ENCODE measurements at places on chromosomes 6 and 20.

DNA sequence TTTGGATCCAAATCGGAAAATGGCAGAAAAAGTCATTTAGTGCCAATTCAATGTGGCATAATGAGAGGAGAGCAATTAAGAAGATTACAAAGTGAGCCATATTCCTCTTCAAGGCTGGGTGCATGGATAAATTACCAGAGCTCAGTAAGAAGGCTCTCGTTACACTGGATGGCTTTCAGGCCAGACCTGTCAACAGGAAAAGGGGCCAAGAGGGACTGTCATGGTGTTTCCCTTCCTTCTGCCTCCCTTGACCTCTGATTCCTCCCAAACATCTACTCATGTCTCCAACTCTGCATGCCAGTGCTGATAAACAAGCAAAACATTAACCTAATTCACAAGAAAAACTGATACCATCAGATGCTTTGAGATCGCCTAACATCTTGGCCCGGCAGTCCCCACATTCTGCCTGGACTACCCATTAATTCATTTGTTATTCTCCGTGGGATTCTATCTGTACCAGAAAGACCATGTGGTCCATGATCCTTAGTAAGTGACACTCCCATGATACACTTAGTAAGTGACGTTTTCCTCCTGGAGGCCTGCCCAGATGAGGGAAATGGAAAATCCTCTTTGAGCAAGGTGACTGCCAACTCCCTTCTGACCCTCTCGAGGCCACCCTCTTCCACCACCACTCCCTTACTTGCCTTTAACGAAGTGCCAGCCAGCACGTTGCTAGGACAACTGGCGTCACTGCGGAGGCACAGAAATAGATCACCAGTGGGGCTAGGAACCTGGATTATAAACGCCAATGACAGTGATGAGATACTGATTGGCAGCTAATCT is 239.2 kb downstream of the GMPR start:
- no peak for DNase-seq

- no peak for DNase-seq
Observed at GRCh38 chr20:40497899-40498691, 190.9 kb downstream of the MAFB start.

- no peak for DNase-seq
Observed at GRCh38 chr6:16136091-16136490, 7.2 kb downstream of the MYLIP start.

DNA sequence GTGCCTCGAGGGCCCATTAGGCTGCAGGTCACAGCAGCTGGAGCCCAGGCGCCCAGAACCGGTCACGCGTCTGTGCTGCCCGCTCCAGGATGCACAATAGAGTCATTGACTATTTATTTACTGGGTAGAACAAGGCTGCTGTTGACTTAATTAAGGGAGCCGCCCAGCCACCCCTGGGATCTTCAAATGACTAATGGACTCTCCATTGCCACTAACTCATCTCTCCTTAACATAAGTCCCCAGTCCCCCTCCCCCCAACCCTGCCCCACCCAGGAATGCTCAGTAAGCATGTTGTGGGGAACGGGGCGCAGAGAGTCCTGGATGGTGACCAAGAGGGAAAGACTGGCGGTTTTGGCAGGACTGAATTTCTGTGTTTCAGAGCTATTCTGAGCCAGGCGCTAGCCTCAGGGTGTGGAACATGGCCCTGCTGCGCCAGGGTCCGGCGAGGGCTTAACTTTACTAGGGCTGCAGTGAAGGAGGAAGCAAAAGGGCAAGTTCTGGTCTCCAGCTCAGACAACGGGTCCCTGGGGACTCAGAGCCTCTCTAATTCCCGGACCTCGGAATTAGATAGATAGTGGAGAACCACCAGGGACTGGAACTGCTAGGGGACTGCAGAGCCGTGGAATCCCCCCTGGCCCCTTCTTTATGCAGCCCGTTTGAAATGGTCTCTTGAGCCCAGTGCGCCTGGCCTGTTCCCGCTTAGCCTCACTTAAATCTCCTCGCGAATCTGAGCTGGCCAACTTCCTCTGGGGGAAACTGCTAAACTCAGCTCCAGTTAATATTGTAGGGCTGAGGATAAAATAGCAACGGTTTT is 1.5 kb upstream of the GRIK2 start:
- DNase-seq, result peak; percentile 8
